ENCODE measurements at places on chromosomes 12 and 14. TPM values are rescaled to one million over a fixed set of nuclear protein-coding genes. Genes with fewer than 3 reads are reported as not detected.

The GLT8D2 gene
- total RNA-seq: 6.8 TPM

The IFT81 gene
- 14.4 TPM for total RNA-seq

The FSCB gene
- not detected for total RNA-seq

- DNase-seq: no peak
Measured at GRCh38 chr12:114936148-114937079, 252.4 kb upstream of the TBX3 start.

GRCh38 chr12:44362947-44363346 is 513.2 kb downstream of the NELL2 start:
- DNase-seq: no peak

DNA sequence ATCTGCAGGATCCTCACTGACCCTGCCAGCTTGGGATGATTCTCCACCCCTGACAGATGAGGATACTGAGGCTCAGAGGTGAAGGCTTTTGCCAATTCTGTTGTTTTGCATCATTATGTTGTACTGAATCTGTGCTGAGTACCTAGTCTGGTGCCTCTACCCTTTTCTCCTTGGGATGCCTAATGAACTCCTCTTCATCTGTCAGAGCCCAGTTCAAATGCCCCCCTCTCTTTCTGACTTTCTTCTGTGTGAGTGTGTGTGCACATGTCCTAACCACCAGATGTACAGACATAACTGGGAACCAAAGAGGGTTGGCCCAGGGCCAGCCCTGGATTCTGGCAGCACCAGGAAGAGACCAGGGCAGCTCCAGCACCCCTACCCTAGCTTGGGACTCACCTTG is 22.8 kb downstream of the FOXN4 start:
- no peak for DNase-seq

DNA sequence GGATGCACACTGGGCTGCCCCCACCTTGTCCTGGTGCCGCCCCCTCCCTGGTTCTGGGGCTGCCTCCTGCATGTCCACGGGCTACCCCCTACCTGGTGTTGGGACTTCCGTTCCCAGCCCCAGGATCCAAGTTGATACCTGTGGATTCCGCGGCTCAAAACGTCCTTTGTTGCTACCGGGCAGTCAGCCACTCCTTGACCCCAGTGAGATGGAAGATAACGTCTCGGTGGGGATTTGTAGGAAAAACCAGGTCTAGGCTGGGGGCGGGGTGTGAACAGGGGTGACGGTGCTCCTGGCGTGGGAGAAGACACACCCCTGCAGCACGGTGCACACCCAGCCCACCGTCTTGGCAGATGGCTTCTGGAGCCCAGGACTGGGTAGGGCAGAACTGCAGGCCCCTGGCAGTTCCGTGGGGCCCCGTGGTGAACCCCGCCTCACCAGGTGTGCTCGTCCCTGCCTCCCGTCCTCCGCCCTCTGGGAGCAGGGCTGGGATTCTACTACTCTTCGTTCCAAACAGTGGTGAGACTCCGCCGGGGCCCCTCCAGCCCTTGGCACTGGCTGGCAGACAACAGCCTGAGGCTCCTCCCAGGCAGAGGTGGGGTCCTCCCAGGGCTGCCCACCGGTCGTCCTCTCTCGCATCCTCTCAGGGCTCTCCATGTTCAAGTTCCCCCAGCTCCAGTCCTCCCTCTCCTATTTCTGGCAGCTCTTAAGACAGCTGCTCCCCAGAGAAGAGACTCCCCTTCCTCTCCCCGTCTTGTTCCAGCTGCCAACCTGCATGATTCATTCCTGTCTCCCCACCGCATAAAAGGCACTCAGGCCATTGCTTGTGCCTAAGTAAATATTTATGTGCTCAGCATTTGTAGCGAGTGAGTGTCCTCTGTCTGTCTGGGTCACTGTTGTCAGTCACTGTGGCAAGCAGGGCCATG is 75.5 kb downstream of the FBXL14 start:
- DNase-seq: no peak

DNA sequence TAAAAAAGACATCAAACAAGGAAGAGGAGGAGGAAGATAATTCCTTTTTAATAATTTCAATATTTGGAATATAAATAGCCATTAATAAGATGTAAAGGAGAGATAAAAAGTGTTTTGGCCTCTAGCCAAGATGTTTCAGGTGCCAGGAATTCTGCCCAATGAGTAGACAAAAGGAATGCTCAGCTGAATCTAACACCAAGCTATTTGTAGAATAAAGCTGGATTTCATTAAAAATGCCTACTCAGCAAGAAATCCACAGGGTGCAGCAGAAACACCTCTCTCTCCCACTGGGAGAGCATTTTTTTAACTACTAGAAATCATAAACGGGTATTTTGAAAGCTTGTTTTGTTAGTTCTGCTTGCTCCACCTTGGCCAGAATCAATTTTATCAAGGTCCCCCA is 4.1 kb upstream of the STAB2 start:
- no peak for DNase-seq

DNA sequence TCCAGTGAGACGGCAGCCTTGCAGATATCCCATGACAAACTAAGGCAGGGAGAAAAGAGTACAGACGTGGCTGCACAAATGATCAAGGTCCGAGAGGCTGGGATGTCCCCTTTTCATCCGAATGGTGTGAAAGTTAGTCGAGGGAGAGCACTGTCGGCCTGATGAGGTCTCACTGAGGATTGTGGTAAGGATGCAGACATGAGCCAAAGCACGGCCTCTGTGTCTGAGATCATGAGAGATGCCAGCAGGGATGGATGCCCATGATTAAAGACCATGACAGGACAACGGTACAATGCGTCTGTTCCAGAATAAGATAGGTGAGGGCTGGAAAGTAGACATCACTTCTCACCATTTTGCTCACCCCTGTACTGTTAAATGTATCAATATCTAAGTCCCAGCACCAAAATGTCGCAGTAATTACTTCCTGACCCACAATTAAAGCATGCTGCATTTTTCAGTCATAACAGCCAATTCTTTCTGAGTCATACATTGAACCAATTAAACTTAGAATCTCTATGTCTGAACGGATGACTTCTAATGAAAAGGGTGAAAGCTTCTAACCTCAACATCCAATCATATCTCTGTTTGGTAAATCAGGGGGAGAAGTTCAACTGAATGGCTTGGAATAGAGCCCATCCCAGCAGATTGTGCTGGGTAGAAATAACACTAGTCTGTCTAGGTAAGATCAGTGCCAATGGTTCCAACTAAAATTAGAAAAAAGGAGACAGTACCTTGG is 249.6 kb upstream of the SOX5 start:
- DNase-seq: no peak
